ENCODE measurements at places on chromosomes 3 and 15. TPM values are rescaled to one million over a fixed set of nuclear protein-coding genes. Genes with fewer than 3 reads are reported as not detected.

DNA sequence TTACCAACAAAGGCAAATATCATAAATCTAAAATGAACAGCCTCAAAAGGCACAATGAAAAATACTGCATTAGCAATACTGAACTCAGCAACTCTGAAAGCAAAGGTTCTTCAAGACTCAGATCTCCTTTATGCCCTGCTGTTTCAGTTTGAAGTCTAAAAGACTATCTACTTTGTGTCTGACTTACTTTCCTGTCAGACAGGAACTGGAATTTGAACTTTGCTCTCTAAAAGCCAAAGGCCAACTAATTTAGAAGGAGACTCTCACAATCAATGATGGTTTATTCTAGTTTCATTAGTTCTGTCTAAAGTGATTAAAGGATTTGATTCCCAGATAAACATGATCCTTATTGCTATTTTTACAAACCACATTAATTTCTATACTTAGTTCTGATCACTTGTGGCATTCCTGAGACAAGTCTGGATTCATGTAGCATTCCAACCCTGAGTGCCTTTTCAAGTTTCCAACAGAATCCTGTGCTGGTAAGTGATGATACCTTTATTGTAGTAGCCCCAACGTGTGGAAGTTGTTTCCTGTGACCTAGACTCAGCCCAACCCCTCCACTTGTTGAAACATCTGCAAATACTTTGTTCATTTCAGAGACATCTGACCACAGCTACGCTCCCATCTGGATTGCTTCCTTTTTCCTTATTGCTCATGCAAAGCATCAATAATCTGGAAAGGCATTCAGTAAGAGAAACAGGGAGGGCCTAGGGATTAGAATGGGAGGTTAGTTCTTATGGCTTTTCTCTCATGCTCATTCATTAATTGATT is 14.9 kb upstream of the LEKR1 start:
- no peak for DNase-seq

- DNase-seq: no peak
These were observed 12.7 kb upstream of the TATDN2 start for GRCh38 chr3:10235551-10235950.

GRCh38 chr3:175585898-175586297 is 726.8 kb downstream of the NAALADL2 start:
- peak; percentile 80 for DNase-seq

DNA sequence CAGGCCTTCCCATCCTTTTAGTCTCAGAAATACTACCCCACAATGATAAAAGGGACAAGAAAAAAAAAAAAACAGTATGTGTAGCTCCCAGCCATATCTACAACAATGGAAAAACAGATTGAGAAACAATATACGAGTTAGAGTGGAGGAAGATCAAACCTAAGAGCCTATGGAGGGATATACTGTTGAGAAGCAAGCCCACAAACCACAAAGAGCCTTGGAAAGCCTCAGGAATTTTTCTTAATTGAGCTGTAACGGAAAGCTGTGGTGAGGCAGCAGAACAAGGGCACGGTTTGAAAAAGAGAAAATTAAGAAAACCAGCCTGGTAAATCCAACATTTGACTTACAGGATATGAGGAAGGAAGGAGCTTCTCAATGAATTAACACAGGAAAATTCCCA is 21.4 kb downstream of the KPNA1 start:
- peak; percentile 99 for DNase-seq

DNA sequence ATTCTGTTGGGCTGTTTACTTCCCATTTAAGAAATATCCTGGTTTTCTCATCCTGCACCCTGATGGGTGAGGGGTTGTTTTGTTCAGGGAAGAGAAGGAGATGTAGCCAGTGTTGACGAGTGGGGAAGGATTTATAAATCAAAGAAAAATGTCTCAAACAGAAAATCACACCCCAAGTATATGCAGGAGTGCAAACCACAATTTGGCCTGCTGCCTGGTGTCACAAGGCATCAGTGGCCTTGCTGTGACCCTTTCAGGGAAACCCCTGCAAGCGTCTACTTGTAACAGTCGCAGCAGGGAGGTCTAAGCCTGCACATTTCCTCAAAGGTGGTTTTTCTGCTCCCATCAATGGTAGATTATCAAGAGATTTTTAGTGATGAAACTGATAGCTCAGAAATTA is 132.6 kb upstream of the LRRN1 start:
- no peak for DNase-seq

The CPN2 gene
- not detected for total RNA-seq

Measured in HT1080 (cell line).